ENCODE measurements at places on chromosomes 7 and 10. TPM values are rescaled to one million over a fixed set of nuclear protein-coding genes. Genes with fewer than 3 reads are reported as not detected.

- DNase-seq, result no peak
Observed at GRCh38 chr7:129493555-129493954, 8.8 kb upstream of the SMKR1 start.

DNA sequence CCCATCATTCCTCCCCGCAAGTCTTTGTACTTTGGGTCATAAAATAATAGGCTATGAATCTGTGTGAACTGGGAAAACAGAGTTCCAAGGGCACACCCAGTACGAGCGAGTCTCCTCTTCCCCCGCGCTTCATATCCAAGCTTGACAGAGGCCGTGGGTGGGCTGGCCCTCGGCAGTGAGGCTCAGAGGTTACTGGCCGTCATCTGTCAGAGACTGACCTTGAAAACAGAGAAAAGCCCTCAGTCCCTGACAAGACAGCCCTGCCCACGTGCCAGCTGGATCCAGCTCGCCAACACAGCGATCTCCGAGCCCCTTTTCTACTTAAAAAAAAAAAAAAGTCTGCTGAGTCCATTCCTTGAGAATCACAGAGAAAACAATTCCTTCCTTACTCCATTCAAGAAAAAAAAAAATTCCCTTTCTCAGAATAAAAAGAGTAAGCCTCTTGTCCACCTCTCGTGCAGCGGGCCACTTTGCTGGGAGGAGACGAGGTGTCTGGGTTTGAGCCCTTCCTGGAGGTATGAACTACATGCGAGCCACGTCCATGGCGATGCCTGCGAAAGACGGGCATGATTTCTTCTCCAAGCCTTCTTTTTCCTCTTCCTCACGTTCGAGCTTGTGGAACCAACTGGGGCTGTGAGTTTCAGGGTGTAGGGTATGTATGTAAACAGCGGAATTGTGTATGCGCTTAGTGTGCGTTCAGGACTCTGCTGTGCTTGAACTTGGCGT, 744 bp upstream of the BICC1 start:
- no peak for DNase-seq

GRCh38 chr10:84563868-84564267, 235.5 kb downstream of the CCSER2 start:
- DNase-seq, result no peak

DNA sequence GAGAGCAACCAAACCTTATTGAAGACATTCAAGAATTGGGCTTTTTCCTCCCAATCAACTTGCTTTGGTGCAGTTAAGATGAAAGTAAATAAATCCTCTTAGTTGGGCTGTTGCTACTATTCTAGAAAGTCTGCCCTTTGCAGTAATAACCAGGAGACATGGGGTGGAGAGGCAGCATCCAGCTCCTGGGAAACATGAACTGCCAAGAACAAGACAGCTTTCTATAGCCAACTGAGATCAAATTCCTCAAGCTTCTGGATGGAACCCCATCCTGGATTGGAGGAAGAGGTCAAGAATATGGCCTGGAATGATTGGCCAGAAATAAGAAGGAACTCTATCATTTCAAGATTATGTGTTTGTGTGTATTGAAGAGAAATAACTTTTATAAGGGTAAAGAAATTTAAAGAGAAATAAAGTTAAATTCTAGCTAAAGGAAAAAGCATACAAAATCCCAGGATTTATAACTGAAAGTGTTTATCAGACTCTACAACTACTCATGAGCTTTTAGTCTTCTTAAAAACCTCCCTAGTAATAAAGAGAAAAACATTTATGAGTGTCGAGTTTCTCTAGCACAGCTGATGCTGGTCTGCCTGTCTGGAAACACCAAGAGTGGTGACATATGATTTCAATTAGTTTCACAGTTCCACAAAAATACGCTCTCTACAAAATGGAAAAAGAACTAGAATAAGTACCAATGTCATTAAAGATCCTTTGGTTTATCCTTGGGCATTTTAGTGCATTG, 70.1 kb upstream of the COL1A2 start:
- DNase-seq, result no peak

The SNX13 gene
- 43.0 TPM for polyA plus RNA-seq

GRCh38 chr7:28155019-28155660, 25.5 kb downstream of the JAZF1 start:
- DNase-seq, result no peak

GRCh38 chr7:3888096-3888495, 587.0 kb downstream of the SDK1 start:
- no peak for DNase-seq

The LOXL4 gene
- 4.0 TPM for polyA plus RNA-seq

DNA sequence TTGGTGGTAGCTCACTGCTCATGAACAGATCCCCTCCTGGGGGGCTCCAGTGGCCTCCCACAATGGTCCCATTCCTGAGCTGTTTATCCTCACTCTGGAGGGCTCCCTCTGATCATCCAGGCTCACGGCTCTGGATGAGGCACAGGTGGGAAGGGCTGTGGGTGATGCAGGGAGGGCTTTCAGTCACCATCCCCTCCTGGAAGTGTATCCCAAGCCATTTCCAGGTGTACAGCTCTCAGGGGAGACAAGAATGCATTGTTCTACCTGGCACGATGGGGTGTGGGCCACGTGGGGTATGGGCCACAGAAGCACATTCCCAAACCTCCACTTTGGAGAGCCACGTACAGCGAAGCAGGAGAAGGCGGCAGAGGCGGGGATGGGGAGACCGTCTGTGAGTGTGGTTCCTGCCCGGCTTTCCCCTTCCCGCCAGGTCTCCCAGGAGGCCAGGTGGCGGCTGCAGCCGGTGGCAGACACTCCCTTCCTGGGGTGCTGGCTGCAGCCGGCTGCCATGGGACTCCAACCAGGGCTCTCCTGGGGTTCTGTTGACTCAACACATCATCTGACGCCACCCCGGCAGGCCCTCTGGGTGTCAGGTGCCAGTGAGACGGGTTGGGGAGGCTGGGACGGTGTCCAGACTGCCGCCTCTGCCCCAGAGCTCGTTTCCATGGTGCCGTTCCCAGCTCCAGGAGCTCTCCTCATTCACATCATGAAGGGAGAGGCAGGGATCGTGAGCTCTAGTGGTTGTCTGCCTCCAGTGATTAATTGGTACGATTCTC, 169.7 kb upstream of the RHEB start:
- DNase-seq, result no peak

The OR6V1 gene
- polyA plus RNA-seq, result not detected

DNA sequence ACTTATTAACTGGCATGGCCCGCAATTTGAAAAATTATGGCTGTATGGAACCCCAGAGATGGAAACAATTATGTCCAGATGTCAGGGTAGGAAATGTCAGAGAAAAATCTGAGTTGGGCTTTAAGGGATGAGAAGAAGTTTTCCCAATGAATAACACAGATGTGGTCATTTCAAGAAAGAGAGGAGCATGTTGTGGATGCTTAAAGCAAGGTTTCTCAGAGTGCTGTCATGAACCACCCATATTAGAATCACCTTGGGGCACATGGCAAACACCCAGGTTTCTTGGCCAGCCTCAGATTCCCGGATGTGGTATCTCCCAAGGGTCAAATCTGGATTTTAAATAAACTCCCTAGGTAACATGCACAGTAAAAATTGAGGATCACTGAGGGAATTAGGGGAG, 43.6 kb downstream of the LAMB4 start:
- no peak for DNase-seq

- no peak for DNase-seq
Observed at GRCh38 chr7:2146676-2147472, 85.9 kb downstream of the MAD1L1 start.

GRCh38 chr7:95905167-95905566, 132.8 kb downstream of the DYNC1I1 start:
- DNase-seq, result no peak

GRCh38 chr10:129730272-129730992, 233.6 kb downstream of the EBF3 start:
- no peak for DNase-seq

- no peak for DNase-seq
Observed at GRCh38 chr7:22832401-22832800, 9.8 kb upstream of the TOMM7 start.

DNA sequence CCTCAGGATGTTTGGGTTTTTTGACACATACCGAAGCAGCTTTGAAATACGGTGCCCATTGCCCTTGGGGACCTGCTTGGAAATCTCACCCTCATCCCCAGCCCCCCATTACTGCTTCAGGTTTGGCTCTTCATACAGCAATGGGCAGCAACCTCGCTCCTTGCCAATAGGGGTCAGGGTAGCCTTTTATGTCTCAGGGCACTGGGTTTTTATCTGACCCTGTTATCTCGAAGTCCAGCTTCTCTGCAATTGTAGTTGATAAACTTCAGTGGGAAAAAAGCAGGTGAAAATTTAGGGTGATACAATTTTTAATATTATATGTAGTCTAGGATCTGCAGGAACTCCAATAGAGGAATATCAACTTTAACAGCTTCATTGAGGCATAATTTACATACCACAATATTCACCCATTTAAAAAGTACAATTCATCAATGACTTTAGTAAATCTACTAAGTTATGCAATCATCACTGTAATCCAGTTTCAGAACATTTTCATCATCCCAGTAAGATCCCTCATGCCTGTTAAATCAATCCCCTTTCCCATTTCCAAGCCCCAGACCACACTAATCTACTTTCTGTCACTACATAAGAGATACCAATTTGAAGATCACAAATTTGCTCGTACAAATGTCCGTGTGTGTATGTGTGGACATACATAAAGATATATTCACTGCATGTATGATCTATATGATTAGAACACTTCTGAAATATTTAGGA, 386.2 kb downstream of the KCNMA1 start:
- no peak for DNase-seq

All from renal cortex interstitium (tissue), 15 donors.